ENCODE measurements at places on chromosomes 12 and 14.

DNA sequence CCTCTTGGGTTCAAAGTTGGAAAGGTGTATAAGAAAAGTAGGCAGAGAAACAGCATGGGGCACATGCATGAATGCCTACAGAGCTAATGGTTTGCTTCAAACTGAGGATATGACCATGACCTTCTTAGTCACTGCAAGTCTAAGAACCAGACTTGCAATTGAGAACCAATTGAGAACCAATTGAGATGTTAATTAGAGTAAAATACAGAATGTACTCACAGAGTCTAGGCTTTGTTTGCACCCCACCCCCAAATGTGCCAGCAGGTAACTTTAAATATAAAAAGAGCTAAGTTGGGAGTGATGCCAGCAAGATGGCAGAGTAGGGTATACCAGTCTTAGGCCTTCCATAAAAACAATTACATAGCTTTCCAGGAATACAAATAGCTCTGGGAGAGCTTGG lies 227.3 kb upstream of the ALG10 start:
- no peak for DNase-seq

DNA sequence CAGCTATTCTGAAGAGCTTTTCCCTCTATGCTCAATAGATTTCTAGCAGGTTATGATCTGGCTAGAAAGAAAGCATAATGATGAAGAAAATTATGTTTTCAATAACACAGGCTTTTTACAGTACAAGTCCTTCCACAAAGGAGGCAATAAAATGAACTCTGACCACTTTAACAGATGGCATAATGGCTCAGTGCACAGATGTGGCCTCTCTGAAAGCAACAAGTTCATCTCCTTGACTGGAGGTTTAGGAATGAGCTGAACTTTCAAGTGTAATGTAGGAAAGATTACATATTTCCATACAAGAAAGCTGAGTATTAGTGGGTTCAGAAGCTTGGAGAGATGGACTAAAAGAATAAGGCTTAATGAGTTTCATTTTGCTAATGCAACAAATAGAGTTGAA lies 147.4 kb downstream of the EFCAB11 start:
- no peak for DNase-seq

DNA sequence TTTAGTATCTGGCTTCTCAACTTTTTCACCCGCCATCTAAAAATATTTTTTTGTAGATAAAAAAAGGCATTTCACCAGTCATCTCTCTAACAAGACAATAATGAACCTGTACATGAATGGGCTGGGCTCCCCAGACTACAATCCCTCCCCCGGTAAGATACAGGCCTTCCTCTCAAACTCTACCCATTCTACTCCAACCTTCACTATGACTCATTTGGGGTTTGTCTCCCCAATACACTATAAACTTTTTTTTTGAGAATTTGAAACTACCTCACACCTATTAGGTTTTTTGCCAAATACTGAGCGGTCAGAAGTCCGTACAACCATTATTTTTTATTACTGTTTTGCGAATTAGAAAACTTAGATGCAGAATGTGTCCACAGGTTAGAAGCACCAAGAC lies 784 bp downstream of the RPL6 start:
- no peak for DNase-seq

- DNase-seq, result no peak
Observed at GRCh38 chr12:47094804-47095203, 15.0 kb upstream of the AMIGO2 start.

GRCh38 chr12:81974762-81975161 lies 215.6 kb upstream of the PPFIA2 start:
- no peak for DNase-seq

Data from activated T-helper 1 cell treated with anti-CD3 and anti-CD28 coated beads, Interleukin-12 subunit alpha, Interleukin-12 subunit beta, Interleukin-2, Interleukin-4 antibody, amounts not matched to agents 30 ng/mL and 10 ng/mL and 1 ng/mL, durations not matched to agents 14 hours and 24 hours and 36 hours (primary cell).